ENCODE measurements at places on chromosomes 12 and 14.
A peak's percentile ranks its signal among the peaks of the same experiment; 100 is the strongest.

GRCh38 chr12:4894019-4894418 lies 15.7 kb upstream of the KCNA1 start:
- no peaks in the 10 kb centered on the region for H3K4me1 ChIP-seq
- H3K27me3 ChIP-seq = peaks cover 10% of the 10 kb centered on the region
- H3K27ac ChIP-seq = no peak overlapping the region
- DNase-seq = no peak
- no peak overlapping the region for H3K4me3 ChIP-seq

DNA sequence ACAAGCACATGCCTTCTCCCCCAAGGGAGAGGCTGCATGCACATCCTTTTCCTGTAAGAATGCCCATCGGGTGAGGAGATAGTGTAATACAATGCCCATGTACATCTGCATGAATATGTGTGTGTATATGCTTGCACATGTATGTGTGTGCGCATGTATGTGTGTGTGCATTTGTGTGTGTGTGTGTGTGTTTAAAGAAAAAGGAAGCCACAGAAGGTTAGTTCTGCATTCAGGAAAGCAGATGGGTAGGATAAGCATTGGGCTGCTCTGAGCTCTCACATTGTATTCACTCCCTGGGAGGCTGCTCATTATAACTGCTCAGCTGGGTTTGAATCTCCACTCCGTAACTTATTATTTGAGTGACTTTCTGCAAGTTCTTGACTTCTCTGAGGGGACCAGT lies 74.3 kb downstream of the GALNT8 start:
- H3K27ac ChIP-seq = no peak overlapping the region
- DNase-seq = no peak
- peaks cover 16% of the 10 kb centered on the region for H3K27me3 ChIP-seq
- H3K36me3 ChIP-seq = no peaks in the 10 kb centered on the region
- H3K4me1 ChIP-seq = no peaks in the 10 kb centered on the region

DNA sequence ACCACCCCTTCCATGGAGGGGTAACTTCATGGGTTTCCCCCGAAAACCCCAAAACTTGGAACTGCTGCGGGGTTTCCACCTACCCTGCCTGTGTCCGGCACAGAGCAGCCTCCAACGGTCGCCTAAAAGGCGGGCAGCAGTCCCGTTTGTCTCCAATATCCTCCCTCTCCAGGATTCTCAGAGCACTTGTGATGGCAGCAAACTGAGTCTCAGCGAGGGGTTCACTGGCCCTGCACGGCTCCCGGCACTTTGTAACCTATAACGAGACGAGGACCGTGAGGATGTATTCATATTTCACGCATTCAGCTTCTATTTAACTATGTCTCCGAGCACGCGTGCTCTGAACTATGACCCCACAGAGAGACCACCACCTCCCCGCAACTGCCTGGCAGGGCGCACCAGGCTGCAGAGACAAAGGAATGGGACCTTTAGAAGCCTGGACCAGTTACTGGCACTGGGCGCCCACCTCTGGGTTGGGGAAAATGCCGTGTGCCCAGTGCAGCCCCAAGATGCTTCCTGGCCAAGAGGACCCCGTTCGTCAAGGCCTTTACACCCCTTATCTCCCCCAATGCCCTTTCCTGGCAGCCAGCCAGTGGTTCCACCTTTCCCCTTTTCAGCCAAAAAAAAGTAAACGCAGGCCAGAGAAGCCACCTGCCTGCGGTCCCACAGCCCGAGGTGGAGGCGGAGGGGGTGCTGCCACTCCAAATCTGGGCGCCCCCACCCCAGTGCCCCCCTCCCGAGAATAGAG lies 173.1 kb upstream of the RTL1 start:
- DNase-seq = peak; percentile 49
- no peak overlapping the region for H3K4me3 ChIP-seq
- peaks cover 3% of the 10 kb centered on the region for H3K27me3 ChIP-seq
- H3K36me3 ChIP-seq = no peaks in the 10 kb centered on the region
- peaks cover 10% of the 10 kb centered on the region for H3K4me1 ChIP-seq

DNA sequence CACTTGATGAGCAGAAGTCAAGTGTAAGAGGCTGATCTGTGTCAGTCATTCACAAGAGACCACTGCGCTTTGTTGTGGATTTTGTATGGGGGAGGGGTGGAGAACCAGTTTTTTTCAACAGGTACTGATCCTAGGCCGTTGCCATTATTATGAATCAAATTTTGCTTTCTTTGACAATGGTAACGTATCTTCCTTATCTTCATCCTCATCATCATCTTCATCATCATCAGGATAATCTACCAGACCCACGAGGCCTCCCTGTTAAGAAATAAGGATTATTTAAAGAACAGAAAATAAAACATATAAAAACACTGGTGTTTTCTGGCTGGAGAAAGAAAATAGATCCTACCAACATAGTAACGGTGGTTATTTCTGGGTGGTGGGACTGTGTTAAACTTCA lies 41.0 kb upstream of the CCDC88C start:
- no peak for DNase-seq
- peaks cover 71% of the 10 kb centered on the region for H3K36me3 ChIP-seq
- no peaks in the 10 kb centered on the region for H3K27me3 ChIP-seq
- H3K4me1 ChIP-seq = peaks cover 8% of the 10 kb centered on the region

DNA sequence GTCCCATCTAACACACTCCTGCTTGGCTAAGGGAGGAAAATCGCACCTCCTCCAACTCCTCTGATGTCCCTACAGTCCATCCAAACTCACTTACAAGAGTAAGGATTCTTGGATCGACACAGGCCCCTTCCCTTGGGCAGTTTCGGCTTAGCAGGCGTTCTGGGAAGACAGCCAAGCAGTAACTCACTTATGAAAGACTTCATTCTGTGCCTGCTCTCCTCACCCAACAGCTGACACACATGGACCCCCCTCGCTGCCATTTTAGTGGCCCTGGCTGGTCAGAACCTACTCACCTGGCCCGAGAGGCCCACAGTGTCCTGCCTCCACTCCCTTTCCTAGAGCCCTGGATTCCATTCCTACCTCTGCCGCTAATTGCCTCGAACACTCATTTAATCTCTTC lies 52.3 kb upstream of the BCL2L14 start:
- no peak for DNase-seq
- H3K4me3 ChIP-seq = no peak overlapping the region
- H3K27ac ChIP-seq = no peak overlapping the region
- no peaks in the 10 kb centered on the region for H3K36me3 ChIP-seq

Data from RWPE2 (cell line).